Endothelial cell of umbilical vein (primary cell): ENCODE measurements at places on chromosomes 4 and X.
A peak's percentile ranks its signal among the peaks of the same experiment; 100 is the strongest.

DNA sequence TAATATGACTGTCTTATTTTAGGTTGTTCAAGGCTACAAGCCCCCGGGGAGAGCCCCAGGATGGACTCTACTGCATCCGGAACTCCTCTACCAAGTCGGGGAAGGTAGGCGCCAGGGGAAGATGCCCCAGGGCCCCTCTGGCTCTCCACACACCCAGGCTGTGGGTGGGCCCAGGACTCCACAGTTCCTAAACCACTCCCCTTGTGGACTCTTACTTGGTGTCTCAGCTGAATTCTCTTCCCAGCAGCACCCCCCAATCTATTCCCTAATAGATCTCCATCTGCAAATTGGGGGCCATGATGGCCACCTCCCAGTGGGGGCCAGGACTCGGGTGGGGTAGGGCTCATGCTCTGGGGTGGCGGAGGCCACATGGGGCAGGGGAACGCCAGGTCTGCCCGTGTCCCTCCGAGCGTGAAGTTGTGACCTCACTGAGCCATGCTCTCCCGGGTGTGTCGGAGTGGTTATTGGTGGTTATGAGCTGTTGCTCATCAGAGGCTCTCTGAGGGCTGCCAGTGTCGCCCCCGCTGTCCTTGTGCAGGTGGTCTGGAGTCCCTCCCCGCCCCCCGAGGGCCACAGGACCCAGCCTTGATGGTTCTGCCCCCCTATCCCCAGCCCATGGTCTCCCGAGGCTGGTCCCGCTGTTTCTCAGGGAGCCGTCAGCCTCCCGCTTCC, 11.2 kb upstream of the ADD1 start:
- DNase-seq: no peak

GRCh38 chrX:30065226-30065625, 150.1 kb upstream of the MAGEB2 start:
- DNase-seq: peak; percentile 0

- DNase-seq: no peak
Observed at GRCh38 chrX:103338663-103339062, 8.6 kb downstream of the TCEAL7 start.

DNA sequence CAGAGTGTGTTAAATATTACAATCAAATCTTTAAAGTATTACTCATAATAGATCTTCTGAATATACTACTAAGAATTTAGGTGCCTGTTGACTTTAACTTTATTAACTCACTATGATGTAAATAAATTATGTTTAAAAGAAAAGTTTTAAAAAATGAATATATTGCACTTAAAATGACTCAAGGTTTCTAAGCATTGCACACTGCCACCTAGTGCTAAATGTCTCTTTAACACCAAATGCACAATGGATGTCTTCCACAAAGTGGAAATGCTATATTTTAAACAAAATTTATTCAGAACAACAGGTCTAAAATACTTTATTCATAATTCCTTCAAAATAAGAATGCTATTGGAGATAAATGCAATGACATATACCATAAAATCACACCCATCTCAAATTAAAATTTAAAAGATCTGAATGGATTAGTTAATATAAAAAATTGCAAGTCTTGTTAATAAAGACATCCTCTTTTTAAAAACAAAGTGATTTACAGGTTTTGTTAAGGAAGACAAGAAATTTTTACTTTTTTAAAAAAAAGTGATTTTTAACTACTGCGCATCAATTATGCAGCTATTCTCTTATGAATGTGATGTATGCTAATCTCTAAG, 5.5 kb downstream of the INPP4B start:
- peak; percentile 62 for DNase-seq

DNA sequence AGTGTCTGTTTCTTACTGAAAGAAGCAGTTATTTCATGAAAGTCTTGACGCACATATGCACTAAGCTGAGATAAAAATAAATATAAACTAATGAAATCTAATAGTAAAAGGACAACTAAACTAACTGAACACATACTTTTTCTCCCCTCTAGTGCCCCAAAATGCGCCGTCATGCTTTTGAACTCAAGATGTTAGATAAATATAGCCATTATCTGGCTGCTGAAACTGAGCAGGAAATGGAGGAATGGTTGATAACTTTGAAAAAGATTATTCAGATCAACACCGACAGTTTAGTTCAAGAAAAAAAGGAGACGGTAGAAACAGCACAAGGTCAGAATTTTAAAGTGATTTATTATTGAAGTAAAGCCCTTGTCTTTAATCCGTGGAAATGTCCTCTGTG, 70.2 kb downstream of the DOCK11 start:
- DNase-seq: no peak

DNA sequence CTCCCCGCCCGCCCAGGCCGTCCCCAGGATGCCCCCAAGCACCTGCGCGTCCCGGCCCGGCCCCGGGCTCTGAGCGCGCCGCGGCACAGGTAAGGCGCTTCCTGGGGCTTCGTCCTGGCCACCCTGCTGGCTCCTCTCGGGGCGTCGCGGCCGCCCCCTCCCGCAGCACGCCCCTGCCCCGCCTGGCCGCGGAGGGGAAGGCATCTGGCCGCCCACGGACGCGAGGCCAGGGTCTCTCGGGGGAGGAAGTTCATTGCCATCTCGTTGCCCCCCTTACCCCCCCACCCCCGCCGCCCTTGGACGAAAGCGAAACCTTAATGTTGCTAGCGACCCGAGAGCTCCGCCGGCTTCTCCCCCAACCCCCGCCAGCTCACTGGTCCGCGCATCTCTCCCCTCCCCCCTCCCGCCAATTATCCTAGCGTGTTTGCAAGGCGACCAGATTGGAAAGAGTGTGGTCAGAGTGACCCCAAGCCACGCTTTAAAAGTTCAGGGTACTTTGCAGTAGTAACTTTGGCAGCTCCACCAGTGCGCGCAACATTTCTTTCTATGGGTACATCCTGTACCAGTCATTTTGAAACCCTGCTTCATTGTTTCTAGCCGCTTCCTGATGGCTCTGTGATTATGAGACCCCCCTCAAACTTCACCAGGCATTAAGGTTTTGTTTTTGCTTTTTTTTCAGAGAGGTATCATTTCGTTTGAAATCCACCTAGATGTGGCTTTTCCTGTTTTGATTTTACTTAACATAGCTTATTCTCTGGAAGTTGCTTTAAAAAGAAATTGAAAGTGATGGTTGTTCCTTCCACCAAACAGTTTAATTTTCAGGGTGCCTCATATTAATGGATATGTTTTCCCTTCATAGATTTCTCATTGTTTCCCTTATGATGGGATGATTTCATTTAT, 626 bp downstream of the TBC1D1 start:
- DNase-seq: peak; percentile 17

- no peak for DNase-seq
Observed at GRCh38 chr4:76781698-76782595, 116.0 kb downstream of the SOWAHB start.

DNA sequence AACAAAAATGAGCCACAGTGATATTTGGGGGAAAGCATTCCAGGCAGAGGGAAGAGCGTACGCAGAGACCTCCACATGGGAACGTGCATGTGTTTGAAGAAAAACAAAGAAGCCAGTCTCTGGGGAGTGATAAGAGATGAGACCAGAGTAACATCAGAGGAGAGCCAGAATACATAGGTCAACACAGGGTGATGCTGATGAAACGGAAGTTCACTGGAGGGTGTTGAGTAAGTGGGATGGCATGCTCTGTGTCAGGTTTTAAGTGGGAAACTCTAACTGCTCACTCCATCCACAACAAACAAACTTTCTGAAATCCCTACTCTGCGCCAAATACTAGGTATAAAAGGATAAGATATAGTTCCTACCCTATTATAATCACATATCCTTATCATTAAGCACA, 110.0 kb downstream of the ARHGAP6 start:
- no peak for DNase-seq

- peak; percentile 83 for DNase-seq
Observed at GRCh38 chrX:39619182-39620009, 478.4 kb downstream of the BCOR start.

GRCh38 chr4:26108054-26108453, 194.0 kb downstream of the SMIM20 start:
- DNase-seq: no peak

- no peak for DNase-seq
Observed at GRCh38 chr4:53844551-53844950, 219.9 kb downstream of the CHIC2 start.

DNA sequence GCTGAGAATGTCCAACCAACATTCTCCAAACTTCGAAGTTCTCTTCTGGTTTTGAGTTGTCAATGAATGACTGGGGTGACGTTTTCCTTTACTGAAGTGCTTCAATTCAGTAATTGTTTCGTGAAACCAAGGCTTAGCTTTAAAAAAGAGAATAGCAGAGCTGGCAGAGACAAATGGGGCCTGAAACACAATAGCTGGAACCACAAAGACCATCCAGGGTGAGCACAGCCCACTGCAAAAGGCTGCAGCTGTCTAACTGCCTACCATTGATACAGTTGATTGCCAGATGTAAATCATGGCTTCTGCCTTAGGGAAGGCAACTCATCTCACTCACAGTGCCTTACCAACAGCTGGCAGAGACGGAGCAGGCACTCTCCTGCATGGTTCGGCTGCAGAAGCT, 78.7 kb upstream of the ZNF518B start:
- no peak for DNase-seq
